ENCODE measurements at places on chromosomes 4 and X. TPM values are rescaled to one million over a fixed set of nuclear protein-coding genes. Genes with fewer than 3 reads are reported as not detected.

SMIM14 gene
- 57.1 TPM for total RNA-seq

DCHS2 gene
- total RNA-seq, result 0.09 TPM

RGN gene
- total RNA-seq, result 2.4 TPM

CLDN22 gene
- total RNA-seq, result not detected

ZFP92 gene
- under 0.01 TPM for total RNA-seq

GRXCR1 gene
- total RNA-seq, result not detected

VCX2 gene
- not detected for total RNA-seq

SPANXN2 gene
- total RNA-seq, result not detected

BLOC1S4 gene
- 15.6 TPM for total RNA-seq

PCDH11X gene
- not detected for total RNA-seq

CDS1 gene
- 0.47 TPM for total RNA-seq

ASB12 gene
- 0.17 TPM for total RNA-seq

MAGIX gene
- 1.5 TPM for total RNA-seq

IL9R gene
- not detected for total RNA-seq

SMARCAD1 gene
- total RNA-seq, result 22.8 TPM

AMOT gene
- total RNA-seq, result 10.7 TPM

NRK gene
- 0.47 TPM for total RNA-seq

FAM120C gene
- 4.6 TPM for total RNA-seq

ADGRG4 gene
- total RNA-seq, result not detected

GABRG1 gene
- not detected for total RNA-seq

PDZD11 gene
- 43.8 TPM for total RNA-seq

MSX1 gene
- total RNA-seq, result 7.3 TPM

Measured in bronchial smooth muscle cell (primary cell).